ENCODE measurements at places on chromosomes 1 and 21.

DNA sequence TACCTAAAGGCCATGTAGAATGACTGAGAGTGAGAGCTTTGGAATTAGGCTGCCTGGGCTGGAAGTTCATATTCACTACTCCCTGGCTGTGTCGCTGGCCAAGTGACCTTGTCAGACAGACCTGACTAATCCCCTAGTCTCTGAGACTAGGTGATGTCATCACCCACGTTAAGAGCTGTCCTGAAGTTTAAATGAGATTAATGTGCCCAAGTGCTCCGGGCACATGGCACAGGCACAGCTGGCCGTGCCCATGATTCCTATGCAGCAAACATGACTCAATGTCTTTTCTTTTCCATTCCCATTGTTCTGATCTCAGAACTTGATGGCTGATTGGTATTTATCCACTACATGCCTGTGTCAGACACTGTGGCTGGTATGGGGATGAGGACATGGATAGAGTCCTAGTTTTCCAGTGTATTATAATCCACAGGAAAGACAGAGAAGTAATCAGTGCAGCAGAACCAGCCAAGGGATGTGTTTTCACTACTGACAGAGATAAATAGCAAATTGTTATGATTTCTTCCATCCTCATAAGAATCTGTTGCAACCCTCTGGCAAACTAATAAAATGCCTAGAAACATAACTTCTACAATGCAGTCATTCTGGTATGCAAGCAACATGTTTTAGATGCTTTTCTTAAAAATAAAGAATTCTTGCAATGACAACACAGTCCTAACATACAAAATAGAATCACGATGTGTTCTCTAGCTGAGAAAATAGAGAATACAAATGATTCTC lies 180.9 kb downstream of the PCP4 start:
- DNase-seq: no peak

- no peak for DNase-seq
Observed at GRCh38 chr1:88892357-88892877, 1.1 kb upstream of the GTF2B start.

- DNase-seq: no peak
Observed at GRCh38 chr1:34970829-34971228, 14.3 kb downstream of the TMEM35B start.

GRCh38 chr1:111417755-111418154 lies 9.8 kb downstream of the OVGP1 start:
- DNase-seq: no peak

- no peak for DNase-seq
Observed at GRCh38 chr1:18160290-18160942, 52.8 kb downstream of the IGSF21 start.
